Thoracic aorta (tissue), 2 donors: ENCODE measurements at places on chromosomes 5 and 9.

DNA sequence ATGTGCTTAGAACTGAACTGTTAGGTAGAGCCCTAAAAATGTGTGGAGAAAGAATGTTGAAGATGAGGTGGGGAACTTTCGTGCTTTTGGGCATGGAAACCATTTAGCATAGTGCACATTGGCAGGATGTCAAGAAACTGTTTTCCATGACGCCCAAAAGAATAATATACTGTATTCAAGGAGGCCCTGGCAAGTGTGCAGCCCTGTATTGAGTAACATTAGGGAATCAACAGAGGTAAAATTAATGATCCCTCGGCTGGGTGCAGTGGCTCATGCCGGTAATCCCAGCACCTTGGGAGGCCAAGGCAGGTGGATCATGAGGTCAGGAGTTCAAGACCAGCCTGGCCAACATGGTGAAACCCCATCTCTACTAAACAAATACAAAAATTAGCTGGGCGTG lies 20.9 kb upstream of the PLIN2 start:
- H3K27me3 ChIP-seq = no peaks in the 10 kb centered on the region
- no peak overlapping the region for H3K27ac ChIP-seq
- no peak for DNase-seq
- no peaks in the 10 kb centered on the region for H3K36me3 ChIP-seq

DNA sequence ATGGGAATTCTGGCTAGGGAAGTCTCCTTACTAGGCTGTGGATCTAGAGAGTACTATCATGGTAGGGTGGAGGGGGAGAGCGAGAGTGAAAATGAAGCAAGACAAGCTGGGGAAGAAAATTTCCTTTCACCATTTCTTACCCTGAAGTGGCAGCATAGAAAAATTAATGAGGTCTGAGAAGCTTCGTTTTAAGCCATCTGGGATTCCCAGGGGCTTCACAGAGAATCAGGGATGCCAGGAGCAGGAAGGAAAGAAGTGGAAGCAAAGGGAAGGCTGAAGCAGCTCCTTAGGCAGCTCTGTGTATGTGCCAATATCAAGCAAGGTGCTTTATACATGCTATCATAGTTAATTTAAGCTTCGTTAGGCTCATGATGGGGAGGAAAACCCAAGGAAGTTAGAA lies 169.9 kb downstream of the ZSWIM6 start:
- DNase-seq = no peak
- H3K4me1 ChIP-seq = peaks cover 4% of the 10 kb centered on the region

DNA sequence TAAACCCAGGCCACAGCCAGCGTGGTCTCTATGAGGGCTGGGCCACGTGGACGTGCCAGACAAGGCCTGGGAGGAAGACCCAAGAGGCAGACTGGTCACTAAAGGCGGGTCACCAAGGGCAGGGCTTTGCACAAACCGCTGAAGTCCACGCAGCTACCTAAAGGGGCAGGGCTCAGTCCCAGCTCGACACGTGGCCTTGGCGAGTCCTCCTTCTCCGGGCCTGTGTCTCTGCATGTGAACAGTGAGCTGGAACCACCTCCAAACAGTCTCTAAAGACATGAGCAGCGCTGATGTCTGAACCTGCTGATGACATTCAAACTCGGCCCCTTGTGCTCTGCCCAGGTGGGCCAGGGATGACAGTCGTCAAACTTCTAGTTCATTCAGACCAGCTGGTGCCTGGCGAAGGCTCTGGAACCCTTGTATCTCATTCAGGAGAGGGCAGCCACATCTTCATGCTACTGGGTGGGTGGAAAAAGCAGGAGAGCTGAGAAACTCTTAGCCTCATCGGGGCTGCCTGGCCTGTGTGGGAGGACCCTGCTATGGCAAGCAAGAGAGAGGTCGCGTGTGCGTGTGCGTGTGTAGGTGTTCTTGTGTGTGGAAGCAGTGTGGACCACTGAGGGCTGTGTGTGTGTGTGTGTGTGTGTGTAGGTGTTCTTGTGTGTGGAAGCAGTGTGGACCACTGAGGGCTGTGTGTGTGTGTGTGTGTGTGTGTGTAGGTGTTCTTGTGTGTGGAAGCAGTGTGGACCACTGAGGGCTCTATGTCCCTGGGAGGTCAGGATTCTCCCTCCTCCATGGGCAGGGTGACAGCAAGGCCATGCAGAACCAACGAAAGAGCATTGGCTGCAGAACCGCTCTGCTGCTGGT lies 14.1 kb upstream of the SLC25A51 start:
- no peak overlapping the region for H3K27ac ChIP-seq
- H3K4me1 ChIP-seq = peaks cover 19% of the 10 kb centered on the region
- no peak for DNase-seq

- H3K27ac ChIP-seq = no peak overlapping the region
- no peak for DNase-seq
- H3K27me3 ChIP-seq = no peaks in the 10 kb centered on the region
- H3K4me3 ChIP-seq = no peak overlapping the region
These were observed 12.2 kb downstream of the CD74 start for GRCh38 chr5:150400316-150401075.
